Effector memory CD4-positive, alpha-beta T cell (primary cell): ENCODE measurements at places on chromosomes 1 and 21.

- no peak for DNase-seq
Observed at GRCh38 chr21:42538479-42539275, 25.0 kb downstream of the SLC37A1 start.

DNA sequence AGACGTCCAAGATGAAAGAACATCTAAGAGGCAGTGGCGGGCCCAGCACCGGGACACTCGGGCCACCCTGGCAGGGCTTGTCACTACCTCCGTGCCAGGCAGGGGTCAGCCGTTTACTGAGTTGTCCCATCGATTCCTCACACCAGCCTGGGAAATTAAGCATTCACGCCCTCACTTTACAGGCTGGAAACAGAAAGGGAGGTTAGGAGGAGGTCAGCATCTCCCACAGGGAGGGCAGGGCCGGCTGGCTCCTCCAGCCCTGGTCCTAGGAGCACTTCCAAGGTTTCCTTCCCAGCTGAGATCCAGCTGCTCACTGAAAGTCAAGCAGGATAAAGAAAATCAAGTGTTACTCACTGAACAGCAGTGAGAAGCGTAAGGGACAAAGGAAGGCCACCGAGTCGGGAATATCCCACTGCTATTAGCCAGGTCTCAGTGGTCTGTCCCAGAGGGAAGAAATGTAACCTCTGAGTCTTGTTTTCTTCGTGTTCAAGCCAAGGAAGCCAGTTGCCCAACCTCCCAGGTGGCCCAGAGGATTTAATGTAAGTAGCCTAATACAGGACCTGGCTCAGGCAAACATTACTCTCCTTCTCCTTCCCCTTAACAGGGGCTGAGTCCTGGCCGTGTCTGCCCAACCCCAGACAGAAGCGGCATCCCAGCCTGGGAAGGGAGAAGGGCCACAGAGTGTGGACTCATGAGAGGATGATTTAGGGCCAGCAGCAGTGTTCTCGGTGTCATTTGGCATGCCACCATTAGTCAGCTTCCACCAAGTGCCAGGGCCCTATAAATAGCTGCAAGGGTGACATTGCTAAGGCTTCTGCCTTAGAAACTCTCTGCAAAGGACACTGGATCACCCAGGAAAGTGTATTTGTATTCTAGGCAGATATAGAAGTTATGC, 203.1 kb upstream of the GALNT2 start:
- DNase-seq: no peak

GRCh38 chr1:104733866-104734265, 984.2 kb downstream of the AMY1C start:
- DNase-seq: no peak

GRCh38 chr1:106802181-106802580, 254.3 kb upstream of the PRMT6 start:
- no peak for DNase-seq

DNA sequence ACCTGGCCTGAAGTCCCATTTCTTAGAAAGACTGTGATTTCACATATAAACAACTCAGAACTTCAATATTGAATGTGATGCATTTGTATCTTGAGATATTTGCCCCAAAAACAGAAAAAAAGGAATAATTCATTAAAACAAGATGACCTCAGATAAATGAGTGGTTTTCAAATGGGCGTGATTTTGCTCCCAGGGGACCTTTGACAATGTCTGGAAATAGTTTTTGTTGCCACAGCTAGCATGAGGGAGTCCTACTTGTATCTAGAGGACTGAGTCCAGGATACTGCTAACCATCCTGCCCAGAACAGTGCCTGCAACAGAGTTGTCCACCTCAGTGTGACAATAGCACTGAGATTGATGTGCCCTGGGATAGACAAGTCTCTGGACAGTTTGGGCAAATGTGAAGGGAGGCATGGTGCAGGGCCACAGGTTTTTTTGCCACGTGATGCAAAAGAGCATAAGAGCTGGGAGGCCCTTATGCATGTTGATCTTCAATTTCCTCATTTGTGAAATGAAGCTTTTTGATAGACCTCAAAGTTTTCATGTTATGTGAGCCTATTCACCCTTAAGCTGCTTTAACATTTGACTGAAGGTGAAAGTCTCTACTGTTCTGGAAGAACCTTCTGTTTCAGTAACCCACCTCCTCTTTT, 46.2 kb downstream of the MAP3K7CL start:
- no peak for DNase-seq

DNA sequence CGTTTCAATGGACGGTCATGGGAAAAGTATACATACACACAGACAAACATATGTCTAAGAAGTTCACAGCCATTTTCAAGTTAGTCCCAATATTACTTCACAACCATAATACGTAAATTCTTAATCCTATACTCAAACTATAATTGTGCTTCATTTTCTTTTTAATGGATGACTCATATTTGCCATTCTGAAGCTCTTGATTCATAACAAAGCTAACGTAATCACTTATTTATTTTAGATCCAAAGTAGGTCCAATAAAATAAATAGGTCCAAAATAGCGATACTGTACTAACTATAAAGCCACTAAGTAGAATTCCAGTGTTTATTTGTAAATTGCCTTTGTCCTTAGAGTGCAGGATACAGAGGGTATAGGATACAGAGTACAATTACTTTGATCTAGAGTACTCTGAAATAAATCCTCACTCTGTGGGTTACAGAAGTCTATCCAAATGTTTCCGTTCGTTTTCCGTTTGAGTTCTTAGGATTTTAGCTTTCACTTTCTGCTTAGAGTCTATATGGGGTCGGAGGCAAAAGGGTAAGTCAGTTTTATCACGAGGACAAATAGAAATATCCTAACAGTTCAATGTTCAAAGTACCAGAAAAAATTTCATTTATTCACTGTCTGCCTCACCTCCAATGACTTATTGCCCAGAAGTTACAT, 8.8 kb upstream of the C1orf115 start:
- no peak for DNase-seq

- no peak for DNase-seq
Observed at GRCh38 chr1:17130138-17130635, 10.9 kb upstream of the PADI2 start.

- DNase-seq: no peak
Observed at GRCh38 chr21:39918558-39918957, 51.3 kb downstream of the PCP4 start.

- DNase-seq: no peak
Observed at GRCh38 chr1:236945002-236945401, 59.2 kb downstream of the MT1HL1 start.

DNA sequence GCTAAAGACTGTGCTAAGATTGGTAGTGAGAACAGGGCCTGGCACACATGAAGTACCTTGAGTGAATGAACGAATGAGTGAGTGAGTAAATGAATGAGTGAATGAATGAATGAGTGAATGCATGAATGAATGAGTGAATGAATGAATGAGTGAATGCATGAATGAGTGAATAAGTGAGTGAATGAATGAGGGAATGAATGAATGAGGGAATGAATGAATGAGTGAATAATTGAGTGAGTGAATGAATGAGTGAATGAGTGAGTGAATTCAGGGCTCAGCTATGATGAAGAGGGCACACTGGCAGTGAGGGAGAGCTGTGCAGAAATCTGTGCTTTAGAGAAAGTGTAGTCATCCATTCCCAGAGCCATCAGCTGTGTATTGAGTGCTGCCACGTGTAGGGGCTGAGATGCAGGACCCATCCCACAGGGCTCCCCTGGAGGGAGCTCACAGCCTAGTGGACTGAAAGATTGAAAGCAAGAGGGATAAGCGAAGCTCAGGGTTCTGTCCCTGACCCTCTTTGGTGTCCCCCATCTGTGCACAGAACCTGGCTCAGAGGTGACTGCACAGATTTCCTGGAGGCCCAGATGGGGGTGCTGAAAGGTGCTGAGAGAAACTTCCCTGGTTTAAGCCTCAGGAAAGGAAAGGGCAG, 217.9 kb upstream of the VAMP3 start:
- DNase-seq: no peak

GRCh38 chr1:36560621-36561360, 78.1 kb upstream of the CSF3R start:
- DNase-seq: no peak

DNA sequence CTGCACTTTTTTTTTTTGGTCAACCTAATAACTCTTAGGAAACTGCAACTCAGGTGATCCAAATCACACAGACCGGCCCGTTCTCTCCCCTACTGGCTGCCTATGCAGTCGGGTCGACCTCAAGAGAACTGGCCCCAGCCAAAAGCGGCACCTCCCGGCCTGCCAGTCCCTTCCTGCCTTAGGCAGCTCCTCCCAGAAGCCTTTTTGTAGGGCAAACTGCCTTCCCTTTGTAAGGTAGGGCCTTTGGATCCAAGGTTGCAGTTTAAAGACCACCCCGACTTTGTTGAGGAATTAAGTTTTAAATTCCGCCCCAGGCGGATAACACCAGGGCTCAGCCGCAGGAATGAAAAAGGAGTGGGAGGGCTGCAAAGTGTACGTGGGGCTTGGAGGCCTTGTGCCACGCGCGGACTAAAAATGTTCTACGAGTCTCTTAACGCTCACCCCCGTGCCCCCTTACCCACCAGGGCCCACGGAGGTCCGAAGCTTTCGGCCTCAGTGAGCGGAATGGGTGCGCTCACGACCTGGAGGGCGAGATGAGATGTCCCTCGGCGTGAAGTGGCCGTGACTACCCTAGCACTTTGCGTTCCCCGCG, 642 bp upstream of the ST3GAL3 start:
- no peak for DNase-seq

GRCh38 chr1:93427656-93428055, 20.3 kb upstream of the FNBP1L start:
- no peak for DNase-seq

DNA sequence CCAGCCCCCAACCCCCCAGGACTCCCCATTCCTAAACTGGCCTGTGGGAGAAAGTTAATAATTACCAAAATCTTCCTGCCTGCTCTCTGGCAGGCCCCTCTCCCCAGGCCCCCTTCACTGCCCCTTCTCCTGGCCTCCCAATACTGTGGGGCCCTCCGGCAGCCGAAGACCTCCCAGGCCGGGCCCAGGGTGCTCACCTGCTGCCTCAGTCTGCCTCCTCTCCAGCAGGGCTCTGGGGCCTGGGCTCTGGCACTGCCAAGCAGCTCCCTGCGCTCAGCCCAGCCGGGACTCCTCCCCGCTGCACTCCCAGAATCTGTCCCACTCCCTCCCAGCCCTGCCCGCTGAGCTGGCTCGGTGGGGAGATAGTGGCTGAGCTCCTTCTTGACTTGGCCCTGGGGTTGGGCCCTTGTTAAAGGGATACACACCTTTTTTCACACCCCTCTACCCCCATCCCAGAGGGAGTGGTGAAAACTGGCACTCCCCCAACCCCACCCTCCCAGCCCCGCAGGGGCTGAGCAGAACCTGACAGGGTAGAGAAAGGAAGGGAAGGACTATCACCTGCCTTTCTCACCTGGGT, at the start of gene S100A16:
Gene S100A16, minus strand, starts transcription at position 383 of the 577 bp plus-strand sequence. CDS start 4,986 bp downstream, outside the sequence.
- DNase-seq: no peak

GRCh38 chr1:232579958-232580941, 49.7 kb downstream of the SIPA1L2 start:
- no peak for DNase-seq

- DNase-seq: no peak
Observed at GRCh38 chr1:114982251-114982650, 47.4 kb upstream of the TSHB start.

GRCh38 chr1:85596947-85597346, 16.4 kb downstream of the CCN1 start:
- no peak for DNase-seq

GRCh38 chr1:182054698-182055326, 6.7 kb downstream of the ZNF648 start:
- no peak for DNase-seq
